ENCODE measurements at places on chromosomes 7 and 10.

DNA sequence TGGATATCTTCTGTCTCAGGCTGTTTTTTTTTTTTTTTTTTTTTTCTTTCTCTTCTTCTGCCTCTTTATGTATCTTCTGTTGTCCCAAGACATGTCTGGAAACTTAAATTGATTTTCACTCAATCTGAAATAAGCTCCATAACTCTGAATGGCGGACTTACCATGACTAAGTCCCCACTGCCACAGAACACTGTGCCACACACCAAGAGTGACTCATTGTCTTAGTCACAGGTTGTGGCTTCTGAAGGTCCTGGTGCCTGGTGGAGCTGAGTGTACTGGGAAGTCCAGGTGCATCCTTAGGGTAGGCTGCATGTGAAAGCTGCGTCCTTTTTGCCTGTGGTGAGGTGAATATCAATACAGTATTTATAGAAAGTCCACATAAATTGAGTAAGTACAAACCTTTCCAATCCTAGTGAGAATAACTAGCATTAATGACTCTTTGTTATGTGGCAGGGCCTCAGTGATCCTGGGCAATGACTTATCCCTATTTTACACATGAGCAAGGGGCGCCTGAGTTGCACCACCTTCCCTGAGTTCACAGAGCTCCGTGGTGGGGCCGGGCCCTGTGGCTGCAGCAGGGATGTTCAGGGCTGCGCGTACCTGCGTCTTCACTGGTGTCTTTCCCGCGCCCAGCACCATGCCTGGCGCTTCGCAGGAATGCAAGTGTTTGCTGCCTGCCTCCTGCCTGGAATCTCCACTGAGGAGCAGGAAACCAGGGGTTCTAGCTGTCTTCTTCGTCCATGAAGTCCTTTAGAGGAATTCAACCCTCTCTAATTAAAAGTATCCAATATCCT lies 4.3 kb downstream of the PFKP start:
- no peak for DNase-seq

DNA sequence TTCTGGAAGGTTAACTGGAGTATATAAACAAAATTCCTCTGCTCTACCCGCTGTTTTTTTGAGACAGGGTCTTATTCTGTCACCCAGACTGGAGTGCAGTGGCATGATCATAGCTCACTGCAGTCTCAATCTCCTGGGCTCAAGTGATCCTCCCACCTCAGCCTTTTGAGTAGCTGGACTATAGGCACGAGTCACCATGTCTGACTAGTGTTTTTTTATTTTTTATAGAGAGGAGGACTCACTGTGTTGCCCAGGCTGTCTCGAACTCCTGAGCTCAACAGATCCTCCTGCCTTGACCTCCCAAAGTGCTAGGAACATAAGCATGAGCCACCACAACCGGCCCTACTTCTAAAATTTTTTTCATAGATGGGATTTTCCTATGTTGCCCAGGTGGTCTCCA lies 2.2 kb downstream of the RAB18 start:
- DNase-seq: no peak

DNA sequence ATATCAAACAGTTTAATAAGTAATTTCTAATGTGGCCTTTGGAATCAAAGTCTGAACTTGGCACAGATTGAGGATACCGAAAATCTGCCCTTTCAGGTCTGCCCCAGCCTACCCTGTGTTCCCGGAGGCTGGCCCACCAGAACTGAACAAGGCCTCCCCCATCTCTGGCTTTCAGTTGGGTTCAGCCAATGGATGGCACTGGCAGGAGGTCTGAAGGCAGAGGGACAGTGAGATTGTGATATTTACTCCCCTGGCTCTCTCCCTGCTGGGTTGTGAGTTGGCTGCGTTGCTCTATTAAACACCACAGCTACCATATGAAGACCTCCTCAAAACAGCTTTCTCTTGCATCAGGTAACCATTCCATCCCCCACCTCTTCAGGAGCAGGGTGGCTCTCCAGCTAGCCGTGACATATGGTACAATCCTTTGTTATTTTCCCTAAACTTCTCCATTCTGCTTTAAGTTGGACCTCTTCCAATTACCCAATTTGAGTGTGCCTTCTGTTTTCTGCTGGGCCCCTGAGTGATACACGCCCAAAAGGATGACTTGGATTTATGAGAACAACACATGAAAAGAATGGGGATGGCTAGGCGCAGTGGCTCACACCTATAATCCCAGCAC lies 28.1 kb downstream of the DNMBP start:
- DNase-seq: no peak

DNA sequence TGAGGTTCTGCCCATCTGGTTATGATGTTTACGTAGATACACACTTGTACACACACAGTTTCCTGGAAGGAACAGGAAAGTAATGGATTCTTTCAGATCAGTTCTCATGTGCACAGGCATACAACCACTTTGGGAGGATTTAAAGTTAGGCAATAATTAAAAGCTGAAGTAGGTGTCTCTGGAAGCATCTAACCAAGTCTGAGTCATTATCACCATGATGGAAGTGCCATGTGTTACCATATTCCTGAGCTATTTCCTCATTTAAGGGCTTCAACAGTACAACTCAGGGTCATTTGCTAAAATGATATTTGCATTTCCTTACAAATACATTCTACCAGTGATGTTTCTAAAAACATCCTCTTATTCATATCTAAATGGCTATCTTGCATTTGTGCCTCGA lies 41.4 kb upstream of the BET1 start:
- no peak for DNase-seq

DNA sequence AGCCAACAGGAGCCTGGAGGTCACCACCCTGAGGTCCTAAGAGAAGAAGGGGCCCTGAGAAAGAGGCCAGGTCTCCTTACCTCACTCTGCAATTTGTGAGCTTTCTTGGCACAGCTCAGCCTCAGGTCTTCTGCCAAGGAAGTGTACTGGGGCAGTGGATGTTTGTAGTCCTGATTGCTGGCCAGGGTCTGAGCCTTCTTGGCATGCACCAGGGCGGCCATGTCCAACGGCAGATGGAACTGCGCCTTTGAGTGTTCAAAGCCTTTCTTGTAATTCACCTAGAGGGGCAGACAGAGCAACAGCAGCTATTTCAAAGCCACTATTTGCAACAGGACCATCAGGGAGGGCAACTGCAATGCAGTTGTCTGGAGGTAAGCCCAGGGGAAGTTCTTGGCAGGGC lies 51.7 kb downstream of the NRAP start:
- DNase-seq: no peak

DNA sequence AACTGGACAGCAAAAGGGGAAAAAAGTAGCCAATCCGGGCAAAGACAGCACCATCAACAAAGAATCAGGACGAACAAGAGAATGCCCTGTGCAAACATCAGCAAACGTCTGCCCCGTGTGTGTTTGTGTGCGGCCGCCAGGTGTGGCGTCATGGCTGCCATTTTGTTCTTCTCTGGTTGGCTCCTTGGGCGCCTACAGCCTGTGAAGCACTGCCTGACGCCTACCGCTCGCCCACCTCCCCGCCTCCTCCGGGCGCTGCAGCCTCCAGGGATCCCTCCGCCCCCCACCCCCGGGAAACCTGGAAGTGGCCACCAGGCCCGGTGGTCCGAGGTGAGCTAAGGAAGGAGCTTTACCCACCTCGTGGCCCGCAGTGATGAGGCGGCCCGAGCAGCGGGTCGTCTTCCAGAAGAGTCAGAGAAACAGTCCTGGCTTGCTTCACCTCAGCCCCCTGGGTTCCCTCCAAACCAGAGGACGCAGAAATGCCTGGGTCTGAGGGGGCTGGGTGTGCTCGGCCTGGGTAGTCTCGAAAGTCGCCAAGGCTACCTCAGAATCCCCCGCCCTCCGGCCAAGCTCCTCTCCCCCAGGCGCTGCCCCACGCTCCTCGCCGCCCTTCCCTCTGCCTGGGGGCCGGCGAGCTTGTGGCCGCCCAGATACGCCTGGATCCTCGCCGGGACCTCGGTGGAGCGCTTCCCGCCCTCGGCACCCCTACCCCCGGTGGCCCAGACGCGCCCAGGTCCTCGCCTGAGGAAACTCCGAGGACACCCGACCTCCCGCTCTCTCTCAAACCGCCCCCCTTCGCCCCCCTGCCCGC lies 61.8 kb upstream of the IL6 start:
- DNase-seq: no peak

DNA sequence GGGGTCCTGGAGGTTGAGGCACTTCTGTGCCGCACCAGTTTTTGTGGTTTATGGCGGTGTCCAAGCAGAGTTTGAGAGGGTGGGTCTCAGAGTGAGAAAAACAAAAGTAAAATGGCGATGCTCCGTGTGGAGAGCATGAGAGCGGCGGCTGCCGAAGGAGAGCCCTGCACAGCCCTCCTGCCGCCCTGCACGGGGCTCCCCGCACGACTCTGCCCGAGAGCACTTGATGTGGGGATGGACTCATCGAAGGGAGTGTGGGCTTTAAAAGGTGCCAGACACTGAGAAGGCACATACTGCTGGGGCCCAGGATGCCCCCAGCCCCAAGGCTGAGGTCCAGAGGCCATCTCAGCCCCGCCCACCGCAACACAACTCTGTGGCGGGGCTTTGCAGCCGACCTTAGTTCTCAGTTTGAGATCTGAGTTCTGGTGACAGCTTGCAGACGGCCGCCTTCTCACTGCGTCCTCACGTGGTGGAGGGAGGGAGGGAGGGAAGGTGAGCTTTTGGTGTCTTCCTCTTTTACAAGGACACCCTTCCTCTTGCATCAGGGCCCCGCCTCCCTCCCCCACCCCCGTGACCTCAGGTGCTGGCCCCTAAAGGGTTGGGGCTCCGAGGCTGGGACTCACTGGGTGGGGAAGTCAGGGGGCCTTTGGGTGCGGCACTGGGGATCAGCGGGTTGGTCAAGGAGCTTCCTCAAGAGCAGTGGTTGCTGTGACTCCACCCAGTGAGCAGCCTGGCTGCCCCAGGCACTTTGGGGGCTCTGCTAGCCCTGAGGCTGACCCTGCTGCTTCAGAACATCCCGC lies 69.1 kb downstream of the NKX6-2 start:
- no peak for DNase-seq

GRCh38 chr10:86130737-86131475 lies 235.7 kb downstream of the GRID1 start:
- DNase-seq: no peak

GRCh38 chr7:129341816-129342806 lies 92.1 kb upstream of the STRIP2 start:
- no peak for DNase-seq

DNA sequence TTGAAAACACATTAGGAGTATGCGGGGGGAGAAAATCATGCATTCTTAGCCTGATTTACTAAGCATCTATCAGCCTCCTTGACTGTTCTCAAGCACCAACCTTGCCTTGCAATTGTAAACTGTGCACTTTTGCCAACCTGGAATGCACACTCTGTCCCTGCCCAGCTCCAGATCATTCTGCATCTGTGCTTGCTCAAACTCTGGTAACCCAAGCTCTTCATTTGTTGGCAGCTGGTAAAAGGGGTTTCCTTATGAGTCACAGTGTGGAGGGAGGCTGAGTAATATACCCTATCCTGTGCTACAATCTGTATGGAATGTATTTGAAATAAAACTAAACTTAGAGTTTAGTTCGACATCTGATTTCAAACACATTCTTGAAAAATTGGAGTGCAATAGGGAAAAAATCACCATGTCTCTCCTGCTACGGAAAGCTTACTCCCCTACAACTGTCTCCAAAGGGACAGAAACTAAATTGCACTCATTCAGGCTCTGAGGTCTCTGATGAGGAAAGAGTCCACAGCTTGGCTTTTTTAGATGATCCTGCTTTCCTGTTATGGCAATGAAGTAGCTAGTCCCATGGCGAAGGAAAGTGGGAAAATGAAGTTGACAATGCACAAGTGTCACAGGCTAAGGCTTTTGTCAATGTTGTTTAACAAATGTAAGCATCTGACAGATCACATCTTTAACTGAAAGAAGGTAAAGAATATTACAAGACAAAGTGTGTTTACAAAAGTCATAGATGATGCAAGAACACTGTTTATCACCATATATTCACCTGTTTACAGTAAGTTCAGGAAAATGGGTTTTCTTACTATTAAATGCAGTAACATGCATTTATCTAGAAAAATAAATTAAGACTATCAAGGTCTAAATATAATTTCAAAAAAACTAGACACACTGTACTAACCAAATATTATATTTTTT lies 61.9 kb downstream of the TES start:
- DNase-seq: no peak

- no peak for DNase-seq
These were observed 20.6 kb downstream of the FAM200A start for GRCh38 chr7:99531354-99531765.

GRCh38 chr7:134589491-134589941 lies 40.6 kb downstream of the AKR1B15 start:
- DNase-seq: no peak

GRCh38 chr7:75880242-75880641 lies 1.4 kb downstream of the RHBDD2 start:
- DNase-seq: no peak

DNA sequence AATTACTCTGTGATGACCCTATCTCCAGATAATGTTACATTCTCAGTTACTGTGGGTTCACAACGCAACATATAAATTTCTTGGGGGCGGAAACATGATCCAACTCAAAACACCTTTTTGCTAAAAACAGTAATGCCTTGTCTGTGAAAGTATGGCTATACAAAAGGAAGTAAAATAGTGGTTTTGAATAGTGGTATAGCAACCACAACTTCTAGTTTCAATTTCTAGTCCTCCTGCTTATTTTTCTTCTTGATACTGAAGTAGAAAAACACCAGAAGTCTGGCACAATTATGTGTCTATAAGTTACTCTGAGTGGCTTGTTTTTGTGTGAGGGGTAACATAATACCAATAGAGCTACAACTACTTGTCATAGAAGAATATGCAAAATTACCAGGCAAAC lies 21.5 kb upstream of the ZNF800 start:
- DNase-seq: no peak

- no peak for DNase-seq
These were observed at the start of gene CYP2C19 for GRCh38 chr10:94762393-94762792. TSS of gene CYP2C19 (plus strand) at chr10:94762681. CDS start at chr10:94762706, 25 bp downstream.

DNA sequence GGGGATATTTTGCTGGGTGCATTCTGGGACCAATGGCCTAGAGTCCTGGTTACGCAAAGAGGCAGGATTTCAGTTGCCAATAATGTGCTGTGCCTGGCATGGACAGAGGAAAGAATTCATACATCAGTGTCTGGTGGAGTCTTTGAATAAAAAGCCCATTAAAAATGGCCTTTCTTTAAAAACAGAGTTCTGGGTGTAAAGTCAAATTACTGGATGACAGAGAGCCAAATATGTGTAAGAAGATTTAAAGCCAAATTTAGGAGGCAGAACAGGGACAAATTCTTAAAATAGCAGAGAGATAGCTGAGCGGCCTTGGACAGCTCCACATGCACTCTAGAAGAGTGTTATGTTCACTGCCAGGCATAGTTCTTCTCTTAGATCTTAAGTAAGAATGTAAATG lies 60.8 kb upstream of the MEOX2 start:
- no peak for DNase-seq

GRCh38 chr10:120574981-120575380 lies 118.0 kb downstream of the PLPP4 start:
- no peak for DNase-seq

DNA sequence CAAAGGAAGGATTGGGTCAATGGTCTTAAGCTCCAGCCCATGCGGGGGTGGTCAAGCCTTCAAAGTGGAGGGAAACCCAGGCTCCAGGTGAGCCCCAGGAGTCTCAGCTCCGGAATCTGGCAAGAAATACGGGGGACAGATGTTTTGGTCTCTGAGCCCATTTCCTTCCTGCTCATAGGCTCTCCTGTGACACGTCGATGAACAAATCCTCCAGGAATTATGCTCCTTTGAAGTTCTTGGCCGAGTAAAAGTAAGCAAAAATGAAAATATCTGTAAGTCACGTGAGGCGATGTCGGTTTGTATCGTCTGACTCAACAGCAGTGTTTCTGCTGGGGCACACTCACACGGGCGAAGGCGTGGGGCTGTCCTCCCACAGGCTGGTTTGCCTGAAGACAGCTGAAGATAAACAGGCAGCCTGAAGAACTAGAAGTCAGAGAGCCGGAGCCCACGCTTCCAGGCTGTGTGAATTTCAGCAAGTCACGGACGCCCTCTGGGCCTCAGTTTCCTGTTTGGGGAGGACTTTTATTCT lies 52.6 kb upstream of the SMNDC1 start:
- peak; percentile 33 for DNase-seq
